ENCODE measurements at places on chromosomes 12 and 14. TPM values are rescaled to one million over a fixed set of nuclear protein-coding genes. Genes with fewer than 3 reads are reported as not detected.

DNA sequence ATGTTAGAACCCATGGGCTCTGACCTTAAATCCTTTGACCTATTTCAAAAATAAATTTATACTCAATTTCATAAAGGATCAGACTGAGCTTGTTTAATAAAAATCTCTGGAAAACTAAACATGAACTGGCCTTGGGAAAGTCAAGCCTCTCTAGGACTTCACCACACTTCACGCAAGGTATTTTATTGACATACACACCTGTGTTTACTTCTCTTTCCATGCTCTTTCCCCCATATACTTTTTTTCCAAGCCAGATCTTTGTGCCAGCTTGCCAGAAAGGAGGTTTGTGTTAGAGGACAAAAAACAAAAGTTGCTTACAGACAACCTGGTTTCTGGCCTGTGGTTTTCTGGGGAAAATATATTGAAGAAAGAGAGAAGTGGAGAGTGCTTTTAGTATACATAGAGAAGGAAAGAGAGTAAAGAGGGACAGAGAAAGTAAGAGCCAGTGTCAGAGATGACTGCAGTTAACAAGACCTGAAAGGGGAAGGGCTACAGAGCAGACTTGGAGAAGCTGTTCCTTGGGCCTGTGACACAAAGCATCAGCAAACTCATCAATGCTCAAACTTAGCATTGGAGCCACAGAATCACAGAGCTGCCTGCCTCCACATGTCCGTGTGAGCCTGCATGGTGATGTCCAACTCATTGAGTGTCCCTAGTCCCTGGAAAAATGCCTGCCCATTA, 77.3 kb upstream of the TMTC2 start:
- no peak for DNase-seq

DNA sequence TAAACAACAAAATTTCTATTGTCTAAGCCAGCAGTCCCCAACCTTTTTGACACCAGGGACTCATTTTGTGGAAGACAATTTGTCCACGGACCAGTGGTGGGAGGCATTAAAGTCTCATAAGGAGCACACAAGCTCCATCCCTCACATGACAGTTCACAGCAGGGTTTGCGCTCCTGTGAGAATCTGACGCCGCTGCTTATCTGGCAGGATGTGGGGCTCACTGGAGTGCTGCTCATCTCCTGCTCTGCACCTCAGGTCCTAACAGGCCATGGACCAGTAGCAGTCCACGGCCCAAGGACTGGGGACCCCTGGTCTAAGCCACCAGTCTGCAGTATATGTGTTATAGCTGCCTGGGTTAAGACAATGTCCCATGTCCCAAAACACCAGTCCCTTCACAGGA, 27.2 kb downstream of the VCPKMT start:
- DNase-seq = no peak

GRCh38 chr14:94724993-94725392, 44.9 kb downstream of the GSC start:
- no peak for DNase-seq

DNA sequence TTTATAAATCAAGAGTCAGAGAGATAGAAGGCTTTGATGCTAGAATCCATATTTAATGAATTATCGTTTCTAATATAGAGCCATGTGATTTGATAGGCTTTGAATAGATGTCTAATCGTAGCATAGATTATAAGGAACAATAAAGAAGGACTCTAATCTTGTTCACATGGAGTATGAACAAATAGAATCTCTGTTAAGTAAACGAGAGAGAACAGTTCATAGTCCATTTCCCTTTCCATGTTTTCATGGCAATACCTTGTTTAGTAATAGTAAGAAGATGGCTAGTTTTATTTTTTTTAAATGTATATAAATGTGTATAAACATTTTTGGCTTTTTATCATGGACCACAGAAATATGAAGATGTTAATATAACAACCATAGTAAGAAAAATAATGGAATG, 32.3 kb upstream of the RAD51AP1 start:
- no peak for DNase-seq

- DNase-seq = no peak
These were observed 260.5 kb upstream of the ATP2B1 start for GRCh38 chr12:89969093-89969492.

DNA sequence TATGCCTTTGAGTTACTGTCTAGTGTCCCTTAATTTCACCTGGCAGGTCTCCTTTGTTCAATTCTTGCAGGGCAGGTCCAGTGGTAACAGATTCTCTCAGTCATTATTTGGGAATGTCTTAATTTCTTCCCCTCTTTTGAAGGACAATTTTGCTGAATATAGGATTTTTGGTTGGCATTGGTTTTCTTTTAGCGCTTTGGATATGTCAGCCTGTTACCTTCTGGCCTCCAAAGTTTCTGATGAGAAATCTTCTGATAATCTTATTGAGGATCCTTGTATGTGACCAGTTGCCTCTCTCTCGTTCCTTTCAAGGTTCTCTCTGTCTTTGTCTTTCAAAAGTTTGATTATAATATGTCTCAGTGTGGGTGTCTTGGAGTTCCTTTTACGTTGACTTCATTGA, 38.1 kb downstream of the ZDHHC17 start:
- DNase-seq = no peak

DNA sequence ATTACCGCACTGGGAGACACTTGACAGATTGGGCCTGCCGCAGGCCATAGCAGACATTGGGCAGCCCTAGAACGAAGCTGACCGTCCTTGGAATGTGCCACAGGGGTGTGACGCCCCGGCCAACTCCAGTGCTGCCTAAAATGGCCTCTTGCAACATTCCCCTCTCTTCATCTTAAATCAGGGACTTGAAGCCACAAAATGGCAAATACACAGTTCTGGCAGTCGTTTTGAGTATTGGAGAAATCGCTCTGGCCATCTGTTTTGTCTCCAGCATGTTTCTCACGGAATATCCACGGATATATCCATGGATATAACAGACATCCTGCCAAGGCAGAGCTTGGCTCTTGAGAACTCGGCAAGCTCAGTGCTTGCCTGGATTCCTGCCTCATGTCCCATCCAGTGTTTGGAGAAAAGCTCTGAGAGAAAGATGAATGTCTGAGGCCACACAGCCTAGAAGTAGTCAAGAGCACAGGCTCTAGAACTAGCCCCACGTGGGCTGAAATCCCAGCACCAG, 158.4 kb downstream of the CHST11 start:
- DNase-seq = no peak

DNA sequence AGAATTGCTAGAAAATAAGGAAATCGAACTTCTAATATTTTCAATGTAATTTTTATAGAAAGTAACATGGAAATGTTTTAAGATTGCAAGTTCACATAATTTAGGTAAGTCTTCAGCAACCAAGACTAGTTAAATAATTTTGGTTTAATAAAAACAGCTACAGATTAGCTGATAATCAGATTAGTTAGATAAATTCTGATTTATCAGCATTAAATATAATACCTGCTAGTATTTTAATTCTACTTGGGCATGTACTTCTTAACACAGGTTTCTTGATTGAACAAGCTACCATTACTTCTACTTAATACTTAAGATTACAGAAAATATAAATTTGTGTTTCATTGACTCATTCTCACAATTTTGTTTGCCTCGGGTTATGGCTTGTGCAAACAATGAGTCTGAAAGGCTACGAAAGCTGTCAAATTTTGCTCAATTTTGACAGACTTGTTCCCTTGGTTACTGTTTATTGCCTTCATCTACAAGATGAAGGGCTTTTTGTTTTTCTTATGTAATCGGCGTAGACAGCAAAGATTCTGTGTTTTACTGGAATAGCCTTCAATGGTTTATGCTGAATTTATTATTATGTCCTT, 116.1 kb upstream of the NUDT4 start:
- DNase-seq = no peak

- DNase-seq = no peak
These were observed 5.1 kb upstream of the DENR start for GRCh38 chr12:122747224-122748135.

- no peak for DNase-seq
These were observed 1638.7 kb upstream of the SEL1L start for GRCh38 chr14:83172363-83172762.

DNA sequence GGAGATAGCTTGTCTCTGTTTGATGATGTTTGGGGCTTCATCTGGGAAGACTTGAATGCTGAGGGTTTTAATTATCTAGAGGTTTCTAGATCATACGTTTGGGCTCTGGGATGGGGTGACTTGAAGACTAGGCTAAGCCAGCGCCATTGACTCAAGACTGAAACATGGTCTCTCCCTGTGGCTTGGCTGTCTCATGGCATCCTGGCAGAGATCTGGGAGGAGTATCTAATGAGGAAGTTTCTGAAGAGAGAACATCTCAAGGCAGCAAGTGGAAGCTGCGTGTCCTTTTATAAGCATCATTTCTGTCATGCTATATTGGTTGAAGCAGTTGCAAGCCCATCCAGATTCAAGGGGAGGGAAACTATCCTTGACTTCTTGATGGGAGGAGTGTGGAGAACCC, 104.8 kb downstream of the UNC79 start:
- no peak for DNase-seq

DNA sequence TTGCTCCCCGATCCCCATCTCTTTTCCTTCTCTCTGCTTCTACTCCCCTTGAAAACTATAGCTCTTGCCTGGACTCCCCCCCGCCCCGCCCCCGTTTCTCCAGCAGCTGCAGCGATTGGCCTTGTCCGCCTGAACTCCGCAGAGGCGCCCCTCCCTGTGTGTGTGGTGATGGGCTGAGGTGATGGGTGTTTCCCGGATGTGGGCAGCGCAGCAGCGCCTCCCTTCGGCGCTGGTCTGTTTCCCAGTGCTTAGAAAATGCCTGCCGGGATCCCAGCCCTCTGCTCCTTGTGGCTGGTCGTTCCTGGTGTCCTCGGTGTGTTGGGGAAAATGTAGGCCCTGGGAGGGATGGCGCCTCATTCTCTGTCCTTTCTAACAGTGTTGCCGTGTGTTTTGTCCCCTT, 43.3 kb downstream of the GALNT8 start:
- peak; percentile 94 for DNase-seq

DNA sequence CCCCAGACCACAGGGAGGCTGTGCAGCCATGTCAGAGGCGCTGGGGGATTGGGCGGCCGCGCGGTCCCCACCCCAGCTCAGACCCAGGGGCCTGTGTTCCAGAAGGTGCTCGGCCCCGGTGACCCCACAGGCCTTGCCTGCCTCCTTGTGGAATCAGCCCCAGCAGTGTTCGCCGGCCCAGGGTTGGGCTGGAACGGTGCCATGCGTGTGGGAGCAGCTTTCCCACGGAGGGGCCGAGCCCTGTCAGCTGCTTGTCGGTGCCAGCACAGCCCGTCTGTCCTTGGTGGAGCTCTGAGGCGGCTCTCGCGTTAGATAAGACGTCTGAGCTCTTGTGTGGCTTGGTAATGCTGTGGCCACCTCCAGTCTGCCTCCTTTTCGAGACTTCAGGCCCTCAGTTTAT, 8.5 kb downstream of the ZFYVE21 start:
- no peak for DNase-seq

- no peak for DNase-seq
These were observed 145.3 kb downstream of the SLC5A8 start for GRCh38 chr12:101064721-101065120.

DNA sequence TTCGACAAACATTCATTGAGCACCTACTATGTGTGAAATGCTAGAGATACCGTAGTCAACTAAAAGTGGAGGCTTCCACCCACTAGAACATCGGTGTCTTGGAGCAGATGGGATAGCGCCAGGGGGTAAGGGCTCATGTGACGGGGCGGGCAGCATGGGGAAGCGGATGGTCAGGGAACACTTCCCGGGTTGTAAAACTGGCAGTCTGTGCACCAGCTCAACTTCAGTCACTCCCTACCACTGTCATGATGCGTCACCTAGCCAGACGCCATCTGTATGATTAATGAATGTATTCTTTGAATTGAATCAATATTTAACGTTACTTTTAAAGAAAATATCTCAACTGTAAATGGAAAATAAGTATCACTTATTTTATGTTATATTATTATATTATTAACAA, 93.5 kb downstream of the PIWIL1 start:
- no peak for DNase-seq

DNA sequence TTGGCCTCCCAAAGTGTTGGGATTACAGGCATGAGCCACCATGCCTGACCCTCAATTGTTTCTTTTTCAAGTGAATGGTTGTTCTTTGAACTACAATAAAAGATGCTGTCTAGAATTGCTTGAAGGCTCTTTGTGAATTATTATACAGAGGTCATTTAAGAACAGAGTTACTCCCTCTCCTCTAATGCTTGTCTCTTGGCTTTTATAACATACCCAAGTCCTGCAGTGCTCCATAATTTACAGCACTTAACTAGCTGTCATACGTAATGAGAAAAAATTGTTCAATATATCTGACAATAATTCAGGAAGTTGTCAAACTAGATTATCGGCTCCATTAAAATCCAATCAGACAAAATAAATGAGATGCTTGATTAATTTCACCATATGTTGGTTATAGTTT, 823.0 kb upstream of the ATXN7L3B start:
- no peak for DNase-seq

- DNase-seq = no peak
These were observed 44.8 kb upstream of the NR2C1 start for GRCh38 chr12:95118138-95118787.

DNA sequence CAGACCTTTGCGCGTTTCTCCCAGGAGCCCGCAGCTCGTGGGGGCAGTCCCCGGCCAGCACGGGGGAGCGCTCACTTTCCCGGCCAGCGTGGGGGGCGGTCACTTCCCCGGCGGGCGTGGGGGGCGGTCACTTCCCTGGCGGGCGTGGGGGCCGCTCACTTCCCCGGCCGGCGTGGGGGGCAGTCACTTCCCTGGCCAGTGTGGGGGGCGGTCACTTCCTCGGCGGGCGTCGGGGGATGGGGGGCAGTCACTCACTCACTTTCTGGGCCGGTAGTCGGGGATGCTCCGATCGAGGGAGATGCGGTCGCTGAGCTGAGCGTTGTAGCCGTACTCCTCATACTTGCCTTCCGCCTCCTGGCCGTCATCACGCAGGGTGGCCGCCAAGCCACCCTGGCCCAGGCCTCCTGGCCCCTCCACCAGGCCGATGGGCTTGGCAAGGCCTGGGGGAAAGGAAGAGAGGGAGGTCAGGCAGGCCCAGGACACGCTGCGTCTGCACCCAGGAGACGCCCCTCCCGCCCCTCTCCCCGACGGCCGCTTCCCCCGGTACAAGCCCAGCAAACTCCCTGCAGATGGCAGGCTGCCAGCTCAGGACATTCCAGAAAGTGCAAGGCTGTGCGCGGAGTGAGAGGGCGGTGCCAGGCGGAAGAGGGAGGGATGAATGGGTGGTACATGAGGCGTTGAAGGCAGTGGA, 43.3 kb downstream of the GALNT9 start:
- no peak for DNase-seq

GRCh38 chr12:4211372-4211771, 62.2 kb upstream of the CCND2 start:
- DNase-seq = no peak

DNA sequence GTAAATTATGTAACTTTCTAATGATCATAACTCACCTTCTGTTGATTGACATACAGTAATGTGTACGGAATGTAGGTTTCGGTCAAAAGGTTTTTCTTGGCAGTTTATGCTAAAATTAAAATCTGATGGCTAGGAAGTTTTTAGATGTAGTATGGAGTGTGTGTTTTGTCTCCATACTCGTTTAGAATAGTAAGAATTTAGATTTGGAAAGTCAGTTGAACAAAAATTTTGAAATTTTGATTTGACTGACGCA, 859 bp downstream of the PALS1 start:
- DNase-seq = no peak

AMDHD1 gene
- 1.1 TPM for total RNA-seq

BEGAIN gene
- 1.3 TPM for total RNA-seq

PCED1B gene
- 6.6 TPM for total RNA-seq

KSR2 gene
- total RNA-seq = 2.4 TPM

KLRK1 gene
- 0.15 TPM for total RNA-seq

ACADS gene
- 11.6 TPM for total RNA-seq

P2RX2 gene
- 1.6 TPM for total RNA-seq

PRPH gene
- 1.7 TPM for total RNA-seq

PKP2 gene
- total RNA-seq = 21.7 TPM

TAS2R50 gene
- 0.25 TPM for total RNA-seq

ASCL1 gene
- total RNA-seq = 0.07 TPM

TEX52 gene
- not detected for total RNA-seq

DHRS4 gene
- total RNA-seq = 14.5 TPM

Data from WTC11 (cell line).